Stimulated activated CD4-positive, alpha-beta T cell treated with anti-CD3 and anti-CD28 coated beads, Interleukin-4, amount 100 ng/mL, for 4 hours (primary cell): ENCODE measurements at places on chromosomes 12 and 14.

GRCh38 chr12:96814200-96814599, 92.9 kb upstream of the NEDD1 start:
- no peak for DNase-seq

- no peak for DNase-seq
Measured at GRCh38 chr12:115752913-115753726, 524.4 kb downstream of the MED13L start.

- peak; percentile 70 for DNase-seq
Measured at GRCh38 chr14:58637391-58638230, at the start of gene DACT1. DACT1 (plus strand) TSS chr14:58637962; CDS start chr14:58638203, 241 bp downstream.

GRCh38 chr12:3551386-3551785, 60.4 kb downstream of the PRMT8 start:
- DNase-seq: no peak

DNA sequence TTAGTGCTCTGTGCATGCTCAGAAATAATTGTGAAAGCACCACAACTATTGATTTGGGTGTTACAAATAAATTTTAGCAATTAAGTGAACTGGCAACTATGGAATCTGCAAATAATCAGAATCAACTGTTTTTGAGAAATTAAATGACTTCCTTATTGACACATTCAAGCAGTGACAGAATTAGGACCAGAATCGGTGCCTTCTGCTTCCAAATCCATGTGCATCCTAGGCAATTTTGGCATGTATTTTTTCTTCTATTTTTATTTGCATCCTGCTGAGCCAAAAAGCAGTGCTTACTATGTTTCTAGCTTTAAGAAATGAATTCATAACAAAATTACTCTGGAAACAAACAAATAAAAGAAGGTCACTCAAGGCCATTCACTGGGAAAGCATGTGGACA, 408.2 kb downstream of the GXYLT1 start:
- no peak for DNase-seq

DNA sequence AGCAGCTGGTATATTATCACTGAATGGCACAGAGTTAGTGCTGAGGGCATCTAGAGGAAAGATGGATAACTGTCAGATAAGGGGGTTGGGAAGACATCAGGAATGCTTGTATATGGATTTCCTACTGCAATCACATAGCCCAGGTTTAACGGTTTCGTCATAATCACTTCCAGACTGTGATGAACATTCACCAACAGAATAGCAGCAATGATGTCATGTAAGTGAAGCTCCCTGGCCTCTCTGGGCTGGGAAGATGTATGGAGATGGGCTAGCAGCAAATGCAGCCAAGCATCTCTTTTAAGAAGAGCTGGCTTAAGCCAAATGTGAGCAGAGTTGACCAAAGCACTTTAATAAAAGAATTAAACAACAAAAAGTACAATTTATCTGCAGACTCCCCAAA, 714.6 kb downstream of the GALC start:
- no peak for DNase-seq

- peak; percentile 15 for DNase-seq
Measured at GRCh38 chr12:460261-461230, 807 bp downstream of the B4GALNT3 start.

DNA sequence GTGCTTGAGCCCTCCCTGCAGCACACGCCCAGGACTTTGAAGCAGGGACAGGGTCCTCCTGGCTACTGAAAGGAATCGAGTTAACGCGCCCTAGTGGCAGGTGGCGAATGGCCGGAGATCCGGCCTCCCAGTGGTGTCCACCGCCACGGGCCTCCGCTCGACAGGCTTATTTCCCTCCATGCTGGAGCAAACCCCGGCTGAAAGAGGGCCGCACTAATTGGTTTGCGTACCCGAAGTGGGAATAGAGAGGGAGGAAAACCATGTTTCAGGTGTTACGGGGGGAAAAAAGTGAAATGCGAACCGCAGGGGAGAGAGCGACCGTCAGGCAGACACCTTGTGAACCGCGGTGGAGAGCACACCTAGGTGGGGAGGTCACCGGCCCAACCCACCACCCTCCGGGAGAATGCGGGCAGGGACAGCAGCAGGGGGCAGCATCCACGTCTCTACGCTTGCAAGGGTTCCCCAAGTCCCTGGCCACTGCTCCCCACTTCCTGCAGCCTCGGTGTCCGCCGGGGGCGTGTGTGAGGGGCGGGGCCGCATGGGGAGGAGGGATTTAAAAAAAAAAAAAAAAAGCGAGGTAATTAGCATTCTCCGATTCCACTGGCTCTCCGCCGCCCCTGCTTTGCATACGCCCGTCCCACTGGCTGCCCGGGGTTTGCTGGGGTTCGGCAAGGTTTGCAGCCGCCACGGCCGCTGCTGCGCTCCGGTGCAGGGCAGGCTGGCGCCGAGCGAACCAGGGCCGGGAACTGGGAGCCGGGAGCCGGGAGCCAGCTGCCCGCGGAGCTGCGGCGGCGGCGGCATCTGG, 224.6 kb upstream of the CRY1 start:
- DNase-seq: peak; percentile 73

DNA sequence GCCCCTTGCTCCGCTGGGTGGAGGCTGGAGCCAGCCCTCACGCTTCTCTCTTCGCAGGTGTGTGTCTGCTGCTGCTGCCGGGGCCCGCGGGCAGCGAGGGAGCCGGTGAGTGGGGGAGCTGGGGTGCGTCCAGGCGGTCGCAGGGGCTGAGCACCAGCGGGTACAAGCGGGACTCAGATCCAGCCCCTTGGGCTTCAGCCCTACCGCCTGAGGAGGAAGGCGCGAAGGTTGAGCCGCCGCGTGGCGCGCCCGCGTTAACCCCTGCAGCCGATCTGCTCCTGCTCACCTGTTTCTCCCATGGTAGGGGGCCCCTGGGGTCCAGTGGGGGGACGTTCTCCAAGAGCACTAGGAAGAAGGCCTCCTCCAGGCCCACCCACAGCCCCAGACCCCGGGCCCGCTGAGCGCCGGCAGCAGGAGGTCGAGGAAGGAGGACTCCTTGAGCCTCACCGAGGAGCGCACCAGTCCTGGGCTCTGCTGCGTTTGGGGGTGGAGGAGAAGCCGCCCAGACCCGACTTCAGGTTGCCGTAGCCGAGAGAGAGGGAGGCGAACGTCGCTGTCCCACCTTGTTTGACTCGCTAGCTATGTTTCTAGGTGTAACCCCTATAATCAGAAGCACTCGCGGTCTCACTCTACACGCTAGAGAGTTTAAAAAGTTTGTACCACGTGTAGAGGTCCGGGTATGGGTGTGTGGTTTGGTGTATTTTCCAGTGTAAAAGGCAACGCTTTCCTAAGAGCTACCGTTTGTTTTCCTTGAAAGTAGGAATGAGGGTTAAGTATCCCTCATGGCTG, 834 bp downstream of the COCH start:
- DNase-seq: peak; percentile 6
